ENCODE measurements at places on chromosomes 2 and 18.

- no peak for DNase-seq
These were observed 44.0 kb downstream of the TET3 start for GRCh38 chr2:74028741-74029140.

GRCh38 chr2:98445683-98446581 is 1.3 kb downstream of the INPP4A start:
- no peak for DNase-seq

GRCh38 chr18:56107821-56108477 is 520.0 kb upstream of the TCF4 start:
- no peak for DNase-seq

- no peak for DNase-seq
These were observed 1432.0 kb downstream of the DPP10 start for GRCh38 chr2:115874427-115874826.

DNA sequence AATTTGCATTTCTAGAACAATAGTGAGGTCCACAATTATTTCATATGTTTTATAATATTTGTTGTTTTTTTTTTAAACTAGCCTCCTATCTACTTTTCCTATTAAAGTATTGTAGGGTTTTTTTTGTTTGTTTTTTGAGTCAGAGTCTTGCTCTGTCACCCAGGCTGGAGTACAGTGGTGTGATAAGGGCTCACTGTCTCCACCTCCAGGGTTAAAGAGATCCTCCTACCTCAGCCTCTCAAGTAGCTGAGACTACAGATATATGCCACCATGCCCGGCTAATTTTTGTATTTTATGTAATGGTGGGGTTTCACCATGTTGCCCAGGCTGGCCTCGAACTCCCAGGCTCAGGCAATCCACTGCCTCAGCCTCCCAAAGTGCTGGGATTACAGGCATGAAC is 122.5 kb downstream of the SLC39A10 start:
- no peak for DNase-seq

DNA sequence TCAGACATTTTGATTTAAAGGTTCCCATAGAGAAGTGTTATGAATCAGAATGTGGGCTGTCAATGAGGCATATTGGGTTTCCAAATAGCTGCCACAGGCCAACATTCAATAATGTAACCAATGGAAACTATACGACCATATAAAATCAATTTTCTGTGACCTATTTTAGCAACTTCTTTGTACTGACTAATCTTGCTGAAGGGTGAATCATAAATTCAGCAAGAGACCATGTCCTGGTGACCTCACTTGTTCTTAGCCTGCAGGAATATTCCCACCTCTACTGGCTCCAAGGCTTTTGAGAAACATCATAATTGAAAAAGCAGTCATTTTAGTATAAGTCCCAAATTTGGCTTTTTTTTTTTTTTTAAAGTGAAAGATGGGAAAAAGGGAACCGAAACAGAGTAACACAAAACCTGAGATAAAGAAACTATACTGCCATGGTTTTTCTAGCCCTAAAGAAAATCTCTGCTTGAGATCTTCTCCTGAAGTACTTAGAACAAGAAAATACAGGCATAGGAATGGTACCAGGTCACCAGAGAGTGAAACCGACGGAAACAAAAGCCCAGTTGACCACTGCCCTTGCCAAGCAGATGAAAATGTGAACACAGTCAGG is 32.1 kb downstream of the PLEKHM3 start:
- no peak for DNase-seq

DNA sequence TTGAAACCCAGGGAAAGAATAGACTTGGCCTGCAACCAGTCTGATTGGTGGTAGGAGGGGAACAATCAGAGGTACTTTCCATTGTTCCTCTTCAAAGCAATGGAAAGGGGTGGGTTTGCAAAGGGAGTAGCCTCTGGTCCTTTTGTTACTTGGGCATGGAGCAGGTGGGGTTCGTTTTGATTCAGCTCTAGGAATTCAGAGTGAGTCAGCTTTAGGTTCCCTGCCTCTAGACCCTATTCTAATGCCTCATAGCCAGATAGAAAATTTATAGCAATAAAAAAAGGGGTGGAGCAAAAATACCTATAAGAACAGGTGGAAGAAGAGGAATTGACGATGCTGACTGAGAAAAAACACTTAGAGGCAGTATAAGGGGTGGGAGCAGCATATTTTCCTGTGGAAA is 636.4 kb downstream of the PLCL1 start:
- no peak for DNase-seq

DNA sequence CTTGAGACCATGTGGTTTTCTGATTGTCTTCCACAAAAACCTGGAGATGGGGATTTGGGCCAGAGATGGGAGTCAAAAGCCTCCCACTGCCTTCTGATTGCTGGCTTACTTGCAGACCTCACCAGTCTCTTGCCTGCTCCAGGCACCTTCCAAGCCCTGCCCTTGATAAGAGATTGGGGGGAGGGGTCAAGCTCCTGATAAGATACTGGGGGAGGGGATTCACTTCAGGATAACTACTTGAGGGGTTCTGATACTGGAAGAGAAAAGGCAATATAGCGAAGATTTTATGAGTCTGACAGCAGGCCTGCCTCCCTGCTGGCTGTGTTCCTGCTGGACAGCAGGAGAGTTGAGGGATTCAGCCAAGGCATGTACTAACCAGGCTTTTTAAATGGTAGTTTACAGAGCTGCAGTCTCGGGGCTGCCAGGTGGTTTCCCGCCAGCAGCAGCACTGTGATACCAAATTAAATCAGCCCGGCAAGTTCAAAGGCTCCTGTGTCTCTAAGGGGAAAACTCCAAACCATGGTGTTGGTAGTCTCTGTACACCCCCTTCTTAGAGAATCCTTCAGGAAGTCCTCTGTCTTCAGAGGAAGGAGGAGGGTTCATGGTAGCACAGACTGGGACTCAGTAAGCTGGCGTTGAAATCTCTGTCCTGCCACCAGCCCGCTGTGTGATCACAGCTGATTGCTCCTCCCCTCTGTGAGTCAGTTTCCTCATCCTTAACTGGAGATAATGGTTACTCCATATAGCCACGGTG is 58.3 kb downstream of the FBXO36 start:
- DNase-seq, result no peak

DNA sequence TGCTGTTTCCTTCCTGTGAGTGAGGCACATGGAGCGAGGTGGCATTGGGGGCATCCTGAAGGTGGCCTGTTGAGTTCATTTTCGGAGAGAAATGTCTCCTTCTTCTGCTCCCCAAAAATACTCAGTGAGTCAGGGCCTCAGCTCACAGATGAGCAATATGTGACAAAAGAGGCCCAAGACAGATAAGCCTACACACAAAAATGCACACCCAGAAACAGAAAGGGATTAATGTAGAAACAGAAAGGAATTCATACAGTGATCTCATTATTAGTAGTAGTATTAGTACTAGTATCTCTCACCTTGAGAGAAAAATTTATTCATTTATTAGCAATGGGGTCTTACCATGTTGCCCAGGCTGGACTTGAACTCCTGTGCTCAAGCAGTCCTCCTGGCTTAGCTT is 5.1 kb downstream of the GPR75 start:
- no peak for DNase-seq

GRCh38 chr2:239691720-239692119 is 290.9 kb upstream of the HDAC4 start:
- no peak for DNase-seq

- no peak for DNase-seq
These were observed 189.1 kb upstream of the ERBB4 start for GRCh38 chr2:212727751-212728150.

DNA sequence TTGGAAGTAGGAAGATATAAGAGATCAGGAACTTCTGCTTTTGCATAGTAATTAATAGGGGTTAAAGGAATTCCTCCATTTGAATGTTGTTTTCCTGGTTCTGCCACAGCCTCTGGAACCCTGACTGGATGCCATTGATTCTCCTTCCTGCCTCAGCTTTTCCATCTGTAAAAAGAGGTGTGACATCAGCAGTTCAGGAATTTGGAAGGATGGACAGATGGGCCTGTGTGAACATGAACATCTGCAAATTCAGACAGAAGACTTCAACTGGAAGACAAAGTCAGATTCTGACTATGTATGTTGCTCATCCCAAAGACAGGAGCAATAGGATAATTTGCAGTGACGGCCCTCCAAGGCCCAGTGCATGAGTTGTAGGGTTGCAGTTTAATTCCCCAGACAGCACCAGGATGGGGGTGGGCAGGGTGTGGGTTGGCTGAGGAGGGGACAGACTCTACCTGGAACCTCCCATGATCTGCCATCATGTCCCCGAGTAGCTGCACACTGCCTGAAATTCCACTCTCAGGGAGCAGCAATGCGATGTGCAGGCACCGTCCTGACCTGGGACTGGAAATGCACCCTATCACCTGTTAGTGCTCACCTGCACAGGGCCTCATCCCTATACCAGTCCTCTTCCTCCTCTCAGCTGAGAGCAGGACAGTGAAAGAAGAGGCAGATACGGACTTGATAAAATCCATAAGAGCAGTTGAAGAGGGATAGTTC is 98.9 kb upstream of the EPAS1 start:
- no peak for DNase-seq

DNA sequence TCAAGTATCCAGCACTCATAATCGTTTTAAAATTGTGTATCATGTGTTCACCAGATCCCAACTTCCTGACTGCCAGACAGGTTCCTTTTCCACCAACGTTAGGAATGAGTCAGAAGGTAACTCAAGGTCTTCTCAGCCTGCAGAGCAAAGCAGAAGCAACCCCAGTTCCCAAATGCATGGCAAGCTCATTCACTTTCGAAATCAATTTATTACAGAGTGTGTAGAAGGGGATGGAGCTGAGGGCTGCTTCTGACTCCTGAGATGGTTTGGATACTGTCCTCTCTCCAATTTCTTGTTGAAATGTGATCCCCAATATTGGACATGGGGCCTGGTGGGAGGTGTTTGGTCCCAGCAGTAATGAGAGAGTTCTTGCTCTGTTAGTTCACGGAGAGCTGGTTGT is 114.5 kb downstream of the PIEZO2 start:
- DNase-seq, result no peak

DNA sequence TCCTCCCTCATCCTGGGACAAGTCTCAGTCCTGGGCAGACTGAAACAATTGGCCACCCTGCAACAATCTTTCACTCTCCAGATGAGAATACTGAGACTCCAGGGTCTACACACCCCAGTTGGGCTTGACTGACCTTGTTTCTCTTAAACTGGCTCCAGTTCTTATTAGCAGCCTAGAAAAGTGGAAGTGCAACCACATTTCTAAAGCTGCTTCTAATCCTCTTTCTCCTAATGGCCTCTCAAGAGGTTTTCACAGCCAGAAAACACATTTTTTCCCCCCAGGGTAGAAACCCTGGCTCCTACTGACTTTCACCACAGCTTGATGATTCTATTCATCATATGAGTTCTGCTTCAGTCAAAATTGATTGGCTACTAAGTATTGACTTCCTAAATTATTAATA is 45.8 kb downstream of the SLC4A5 start:
- DNase-seq, result no peak

GRCh38 chr2:234880551-234881211 is 71.1 kb upstream of the SH3BP4 start:
- no peak for DNase-seq

DNA sequence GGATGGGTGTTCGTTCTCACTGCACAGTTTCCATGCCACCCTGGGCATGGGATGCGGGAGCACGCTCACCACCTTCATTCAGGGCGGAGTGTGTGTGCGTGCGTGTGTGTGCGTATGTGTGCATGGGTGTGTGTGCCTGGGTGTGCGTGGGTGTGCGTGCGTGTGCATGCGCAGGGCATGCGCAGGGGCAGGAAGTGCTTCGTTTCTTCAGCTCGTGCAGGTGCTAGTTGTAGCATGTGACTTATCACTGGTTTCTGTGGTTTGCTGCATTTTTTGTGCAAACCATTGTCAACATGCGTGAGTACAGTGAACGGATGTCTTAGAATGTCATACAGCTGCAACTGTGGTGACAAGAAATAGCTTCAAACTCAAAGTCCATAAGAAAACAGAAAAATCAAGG is 179.5 kb downstream of the PTGR3 start:
- DNase-seq, result no peak
